ENCODE measurements at places on chromosomes 7 and 10. TPM values are rescaled to one million over a fixed set of nuclear protein-coding genes. Genes with fewer than 3 reads are reported as not detected.

SFTPA1 gene
- 1.4 TPM for total RNA-seq

EBLN1 gene
- not detected for total RNA-seq

CALML3 gene
- 144 TPM for total RNA-seq

EVX1 gene
- total RNA-seq, result not detected

CASP2 gene
- total RNA-seq, result 18.6 TPM

MMD2 gene
- not detected for total RNA-seq

LRRD1 gene
- 0.05 TPM for total RNA-seq

UPK3BL1 gene
- 11.5 TPM for total RNA-seq

RUFY2 gene
- total RNA-seq, result 11.5 TPM

TRPV5 gene
- 0.05 TPM for total RNA-seq

SAMD9 gene
- 49.9 TPM for total RNA-seq

NCOA4 gene
- total RNA-seq, result 231 TPM

HKDC1 gene
- total RNA-seq, result 15.3 TPM

C10orf71 gene
- total RNA-seq, result 0.05 TPM

TFR2 gene
- 0.80 TPM for total RNA-seq

TSPAN15 gene
- 9.7 TPM for total RNA-seq

LIPJ gene
- total RNA-seq, result 0.42 TPM

LEP gene
- total RNA-seq, result 0.05 TPM

SORCS1 gene
- total RNA-seq, result 3.6 TPM

HIF1AN gene
- 7.3 TPM for total RNA-seq

TMEM178B gene
- 2.0 TPM for total RNA-seq

MYPN gene
- 0.19 TPM for total RNA-seq

GPNMB gene
- 63.4 TPM for total RNA-seq

GPR85 gene
- 0.71 TPM for total RNA-seq

HOXA1 gene
- 0.28 TPM for total RNA-seq

HECW1 gene
- total RNA-seq, result 0.05 TPM

PPP1R17 gene
- total RNA-seq, result 0.14 TPM

ARMH3 gene
- 8.7 TPM for total RNA-seq

FXYD4 gene
- 0.14 TPM for total RNA-seq

ITIH5 gene
- total RNA-seq, result 1.2 TPM

VWA2 gene
- total RNA-seq, result 7.0 TPM

NUP42 gene
- total RNA-seq, result 52.0 TPM

MYH16 gene
- 0.05 TPM for total RNA-seq

SPACDR gene
- total RNA-seq, result 0.76 TPM

PHKG1 gene
- total RNA-seq, result 0.85 TPM

NPFFR1 gene
- 0.05 TPM for total RNA-seq

CXCL12 gene
- 56.5 TPM for total RNA-seq

ASB10 gene
- not detected for total RNA-seq

GSAP gene
- total RNA-seq, result 12.4 TPM

SFTPD gene
- 0.47 TPM for total RNA-seq

CTNNA3 gene
- total RNA-seq, result 0.28 TPM

PON1 gene
- 11.7 TPM for total RNA-seq

H2BK1 gene
- total RNA-seq, result not detected

WEE2 gene
- 0.05 TPM for total RNA-seq

RBM28 gene
- total RNA-seq, result 19.9 TPM

CYP2C19 gene
- total RNA-seq, result not detected

PTF1A gene
- total RNA-seq, result not detected

SPDYE8 gene
- not detected for total RNA-seq

FAM24B gene
- 3.8 TPM for total RNA-seq

LRGUK gene
- total RNA-seq, result 0.42 TPM

COA1 gene
- 71.5 TPM for total RNA-seq

RAPGEF5 gene
- 30.5 TPM for total RNA-seq

CNPY1 gene
- not detected for total RNA-seq

GIMAP1 gene
- 9.8 TPM for total RNA-seq

CCT6A gene
- total RNA-seq, result 135 TPM

NPSR1 gene
- 0.05 TPM for total RNA-seq

LIPM gene
- total RNA-seq, result not detected

CCAR1 gene
- total RNA-seq, result 68.7 TPM
